ENCODE measurements at places on chromosomes 5 and 9. TPM values are rescaled to one million over a fixed set of nuclear protein-coding genes. Genes with fewer than 3 reads are reported as not detected.

The HTR4 gene
- total RNA-seq: 16.1 TPM

DNA sequence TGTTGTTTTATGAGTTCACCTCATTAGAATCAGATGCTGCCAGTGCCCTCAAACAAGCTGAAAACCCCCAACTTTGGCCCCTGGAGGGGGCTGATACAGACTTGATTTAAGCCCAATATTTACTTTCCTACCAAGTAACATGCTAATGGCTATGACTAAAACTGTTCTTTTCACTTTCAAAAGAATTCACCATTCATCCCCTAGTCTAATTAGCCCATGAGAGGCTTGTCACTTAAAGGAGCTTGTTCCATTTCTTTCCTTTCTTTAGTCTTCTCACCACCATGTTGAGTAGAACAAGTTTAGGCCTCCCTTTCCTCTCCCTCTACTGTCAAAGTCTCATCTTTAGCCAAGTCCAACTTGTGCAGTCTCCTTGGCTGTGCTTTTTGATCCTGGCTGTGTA lies 50.4 kb downstream of the EPB41L4B start:
- no peak overlapping the region for H3K4me3 ChIP-seq
- H3K36me3 ChIP-seq: no peaks in the 10 kb centered on the region
- no peaks in the 10 kb centered on the region for H3K27me3 ChIP-seq
- no peak for DNase-seq

DNA sequence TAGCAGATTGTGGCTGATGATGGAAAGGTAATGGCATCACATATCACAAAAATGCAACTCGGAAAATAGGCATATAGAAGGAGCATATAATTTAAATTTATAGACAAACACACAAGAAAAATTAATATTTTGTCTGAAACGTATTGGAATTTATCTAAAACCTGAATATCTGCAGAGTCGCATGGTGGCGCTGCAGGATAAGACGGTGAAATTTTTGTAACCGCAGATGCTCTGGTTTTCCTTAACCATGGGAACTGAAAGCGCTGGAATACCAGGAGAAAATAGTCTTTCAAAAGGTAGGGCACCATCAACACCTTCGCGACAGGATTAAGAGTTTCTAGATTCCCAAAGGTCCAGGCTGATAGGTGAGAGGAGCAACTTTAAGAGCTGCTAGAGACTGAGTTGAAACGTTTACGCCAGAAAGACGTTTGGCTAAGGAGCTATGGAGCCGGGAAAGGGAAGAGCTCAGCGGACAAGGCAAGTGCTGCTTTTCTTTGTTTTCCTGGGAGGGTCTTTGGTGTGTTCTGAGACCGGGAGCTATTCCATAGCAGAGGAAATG lies 11.0 kb upstream of the PCDHB15 start:
- DNase-seq: no peak
- no peaks in the 10 kb centered on the region for H3K4me1 ChIP-seq
- no peaks in the 10 kb centered on the region for H3K27me3 ChIP-seq
- H3K36me3 ChIP-seq: no peaks in the 10 kb centered on the region

- H3K4me1 ChIP-seq: no peaks in the 10 kb centered on the region
- DNase-seq: no peak
- no peaks in the 10 kb centered on the region for H3K27me3 ChIP-seq
These were observed 54.5 kb upstream of the HNRNPA0 start for GRCh38 chr5:137808503-137809135.

The KCNT1 gene
- total RNA-seq: 0.36 TPM

Measured in sigmoid colon (tissue), 7 donors.